Glomerular endothelial cell (primary cell): ENCODE measurements at places on chromosomes 6 and 20. TPM values are rescaled to one million over a fixed set of nuclear protein-coding genes. Genes with fewer than 3 reads are reported as not detected.

GRCh38 chr6:157613011-157613522, 210.0 kb upstream of the SNX9 start:
- peak; percentile 58 for DNase-seq

GRCh38 chr6:153392156-153392555, 261.1 kb upstream of the RGS17 start:
- no peak for DNase-seq

GRCh38 chr6:120945905-120946594, 388.2 kb downstream of the TBC1D32 start:
- DNase-seq, result no peak

The NKAPL gene
- total RNA-seq, result 0.99 and 2.8 TPM in 2 replicates

DNA sequence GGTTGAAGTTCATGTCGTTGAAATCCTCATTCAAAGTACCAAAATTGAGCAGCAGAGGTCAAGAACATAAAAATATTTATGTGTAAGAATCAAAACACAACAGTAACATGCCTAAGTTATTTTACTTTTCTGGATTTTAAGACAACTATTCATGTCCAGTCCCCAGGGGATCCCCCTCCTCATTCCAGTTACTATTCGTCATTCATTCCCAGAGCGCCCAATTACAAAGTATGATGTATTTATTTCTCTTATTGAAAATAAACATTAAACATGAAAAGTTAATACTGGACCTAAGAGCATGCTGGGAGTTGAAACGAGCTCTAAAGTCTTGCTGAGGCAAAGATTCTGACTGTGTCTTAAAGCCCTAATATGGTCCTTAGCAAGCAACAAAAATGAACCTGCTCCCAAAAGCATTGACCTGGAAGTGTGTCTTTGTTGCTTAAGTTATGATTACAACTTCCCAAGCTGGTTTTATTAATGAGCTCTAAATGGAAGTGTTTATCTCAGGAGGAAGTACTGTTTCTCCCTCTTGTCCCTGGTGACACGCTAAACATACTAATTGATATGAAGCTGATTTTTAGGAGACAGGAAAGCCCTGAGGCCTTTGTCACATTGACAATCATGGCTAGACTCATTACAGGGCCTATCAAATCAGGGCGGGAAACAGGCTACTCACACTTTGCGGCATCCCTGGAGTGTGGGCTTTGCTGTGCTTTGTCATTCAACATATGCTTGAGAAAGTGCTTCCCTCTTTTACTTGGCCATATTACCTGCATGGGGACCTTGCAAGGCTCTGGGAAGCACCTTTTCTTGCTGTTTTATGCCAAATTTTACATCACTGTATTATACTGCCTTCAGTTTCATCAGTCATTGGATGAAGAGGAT, 192.2 kb upstream of the DTNBP1 start:
- DNase-seq, result no peak

DNA sequence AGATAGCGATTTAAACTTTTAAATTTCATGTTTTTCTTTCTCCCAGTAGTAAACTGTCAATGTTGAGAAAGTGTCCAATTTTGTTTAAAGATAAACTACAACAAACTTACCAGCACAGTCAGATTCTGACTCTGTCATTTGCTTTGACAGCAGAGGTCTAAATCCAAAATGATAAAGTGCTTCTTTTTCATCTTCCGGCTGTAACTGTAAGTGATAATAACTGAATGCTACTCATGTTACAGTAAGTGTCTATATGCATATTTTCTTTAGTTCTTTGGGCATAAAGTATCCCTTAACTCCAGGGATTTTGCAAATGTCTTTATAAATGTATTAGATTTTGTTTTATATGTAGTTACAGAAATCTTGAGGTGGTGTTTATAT, 610.4 kb downstream of the RFPL4B start:
- no peak for DNase-seq

DNA sequence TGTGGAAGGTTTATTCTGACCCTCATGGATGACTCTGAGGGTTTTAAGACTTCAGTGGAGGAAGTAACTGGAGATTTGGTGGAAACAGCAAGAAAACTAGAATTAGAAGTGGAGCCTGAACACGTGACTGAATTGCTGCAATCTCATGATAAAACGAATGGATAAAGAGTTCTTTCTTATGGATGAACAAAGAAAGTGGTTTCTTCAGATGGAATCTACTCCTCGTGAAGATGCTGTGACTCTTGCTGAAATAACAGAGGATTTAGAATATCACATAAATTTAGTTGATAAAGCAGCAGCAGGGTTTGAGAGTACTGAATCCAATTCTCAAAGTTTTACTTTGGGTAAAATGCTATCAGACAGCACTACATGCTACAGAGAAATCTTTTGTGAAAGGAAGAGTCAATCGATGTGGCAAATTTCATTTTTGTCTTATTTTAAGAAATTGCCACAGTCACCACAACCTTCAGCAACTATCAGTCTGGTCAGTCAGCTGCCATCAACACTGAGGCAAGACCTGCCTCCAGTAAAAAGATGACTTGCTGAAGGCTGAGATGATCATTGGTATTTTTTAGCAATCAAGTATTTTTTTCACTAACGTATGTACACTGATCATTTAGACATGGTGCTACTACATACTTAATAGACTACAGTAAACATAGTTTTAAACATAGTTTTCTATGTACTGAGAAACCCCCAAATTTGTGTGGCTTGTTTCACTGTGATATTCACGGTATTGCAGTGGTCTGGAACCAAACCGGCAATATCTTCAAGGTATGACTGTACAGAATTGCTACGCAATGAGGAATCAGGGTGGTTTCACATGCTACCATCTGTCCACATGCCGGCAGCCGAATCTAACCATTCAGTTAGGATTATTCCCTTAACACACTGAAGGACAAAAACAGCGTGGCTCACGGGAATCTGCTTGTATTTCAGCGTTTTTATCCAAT, 149.0 kb downstream of the MYB start:
- DNase-seq, result no peak

The HSD17B8 gene
- 4.0 and 8.0 TPM in 2 replicates for total RNA-seq

The MAPK14 gene
- 32.5 and 46.1 TPM in 2 replicates for total RNA-seq

DNA sequence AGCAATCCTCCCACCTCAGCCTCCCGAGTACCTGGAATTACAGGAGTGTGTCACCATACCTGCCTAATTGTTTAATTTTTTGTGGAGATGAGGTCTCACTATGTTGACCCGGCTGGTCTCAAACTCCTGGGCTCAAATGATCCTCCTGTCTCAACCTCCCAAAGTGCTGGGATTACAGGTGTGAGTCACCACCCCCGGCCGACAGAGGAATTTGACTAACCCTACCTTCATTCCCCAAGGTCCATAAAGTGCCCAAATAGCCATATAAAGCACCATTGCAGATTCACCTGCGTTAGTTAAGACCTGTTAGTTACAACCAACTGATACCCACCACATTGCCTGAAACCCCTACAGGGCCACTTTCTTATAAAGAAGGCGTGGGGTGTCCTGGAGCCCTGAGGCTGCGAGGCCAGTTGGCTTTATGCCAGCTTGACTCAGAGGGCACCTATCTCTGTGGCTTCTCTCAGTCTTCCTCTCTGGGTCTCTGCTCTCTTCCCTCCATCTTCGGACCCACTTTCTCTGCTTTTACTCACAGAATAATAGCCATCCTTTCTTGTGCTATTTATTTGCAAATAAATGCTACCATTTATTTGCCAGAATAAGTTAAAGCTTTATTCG, 65.6 kb downstream of the SLC2A10 start:
- DNase-seq, result no peak

The BMP7 gene
- total RNA-seq, result 3.6 TPM in 1 of 2 replicates, not detected in the other

- no peak for DNase-seq
Measured at GRCh38 chr20:43691928-43692524, 25.1 kb downstream of the MYBL2 start.

DNA sequence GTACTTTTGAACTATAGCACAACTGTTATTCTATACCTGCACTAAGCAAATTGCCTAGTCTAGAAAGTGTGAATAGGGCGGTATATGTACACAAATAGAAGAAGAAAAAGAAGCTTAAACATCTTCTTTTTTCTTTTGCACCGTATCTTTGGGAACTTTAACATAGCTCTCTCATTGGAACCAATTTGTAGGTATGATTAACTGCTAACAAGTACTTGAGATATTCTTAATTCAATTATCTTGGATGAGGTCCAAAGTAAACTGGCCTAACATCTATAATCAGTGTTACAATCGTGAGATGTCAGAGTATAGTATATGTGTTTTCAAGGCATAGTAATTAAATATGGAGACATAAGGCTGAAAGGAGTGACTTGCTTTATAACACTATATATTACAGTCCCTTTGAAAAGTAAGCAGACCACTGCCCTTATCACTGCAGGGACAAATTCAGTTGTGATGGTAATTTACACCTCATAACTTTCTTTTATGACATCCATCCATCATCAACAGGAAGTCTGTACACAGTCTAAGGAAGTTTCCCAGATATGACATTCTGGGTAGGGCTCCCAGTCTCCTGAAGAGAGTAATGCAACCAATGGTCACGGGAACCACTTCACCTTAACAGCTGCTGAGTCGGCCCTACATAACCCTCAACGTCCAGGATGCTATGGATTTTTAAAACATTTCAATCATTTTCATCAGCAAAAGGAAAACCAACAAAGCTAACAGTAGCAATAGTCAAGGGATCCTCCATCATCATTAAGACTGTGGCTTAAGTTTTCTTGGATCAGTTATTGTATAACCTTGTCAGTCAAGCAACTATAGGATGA, 37.6 kb downstream of the NKAIN2 start:
- no peak for DNase-seq

DNA sequence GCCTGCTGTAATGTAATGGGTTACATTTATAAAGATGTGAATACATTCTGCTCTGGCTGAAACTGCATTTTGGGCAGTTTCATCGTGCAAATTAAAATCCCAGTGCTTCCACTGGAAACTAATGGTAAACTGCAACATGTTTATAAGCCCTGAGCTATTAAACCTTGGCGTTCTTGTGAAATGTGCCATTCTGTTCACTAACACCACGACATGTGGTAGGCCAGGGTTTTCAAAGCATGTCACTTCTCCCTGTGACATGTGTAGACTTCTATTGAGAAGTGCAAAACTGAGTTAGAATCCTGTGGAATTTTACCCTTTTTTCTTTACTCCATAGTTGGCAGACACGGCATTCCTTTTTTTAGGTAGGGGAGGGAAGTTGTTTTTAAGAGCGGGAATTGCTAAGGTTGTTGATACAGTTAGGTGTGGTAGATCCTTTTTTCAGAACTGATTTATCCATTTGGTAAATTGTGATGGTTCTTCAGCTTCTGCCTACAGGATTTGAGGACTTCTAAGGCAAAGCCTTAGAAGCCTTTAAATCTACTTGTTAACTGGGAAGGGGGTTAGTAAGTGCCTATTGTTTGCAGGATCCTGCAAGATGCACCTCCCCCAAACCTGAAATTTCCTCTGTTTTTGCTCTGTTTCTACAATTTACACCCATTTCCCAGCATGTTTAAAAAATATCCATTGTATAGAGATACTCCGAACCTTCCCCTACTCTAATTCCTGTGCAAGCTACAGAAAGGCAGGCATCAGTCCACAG, 4.2 kb downstream of the SASH1 start:
- no peak for DNase-seq

The KAT14 gene
- 8.9 and 13.0 TPM in 2 replicates for total RNA-seq

- no peak for DNase-seq
Measured at GRCh38 chr20:48342822-48343513, 484.8 kb downstream of the PREX1 start.

GRCh38 chr6:101126501-101126900, 245.4 kb upstream of the ASCC3 start:
- no peak for DNase-seq

- no peak for DNase-seq
Measured at GRCh38 chr6:163543321-163543720, 128.8 kb downstream of the QKI start.

DNA sequence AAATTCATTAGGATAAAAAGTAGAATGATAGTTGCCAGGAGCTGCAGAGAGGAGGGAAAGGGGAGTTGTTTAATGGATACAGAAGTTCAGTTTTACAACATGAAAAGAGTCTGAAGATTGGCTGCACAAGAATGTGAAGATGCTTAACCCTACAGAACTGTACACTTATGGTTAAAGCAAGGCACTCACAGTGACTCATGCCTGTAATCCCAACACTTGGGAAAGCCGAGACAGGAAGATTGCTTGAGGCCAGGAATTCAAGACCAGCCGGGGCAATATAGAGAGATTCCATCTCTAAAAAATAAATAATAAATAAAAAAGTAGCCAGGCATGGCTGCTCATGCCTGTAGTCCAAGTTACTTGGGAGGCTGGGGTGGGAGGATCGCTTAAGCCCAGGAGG, 174.0 kb downstream of the TASP1 start:
- no peak for DNase-seq

- no peak for DNase-seq
Measured at GRCh38 chr6:141290941-141291721, 841.6 kb upstream of the GJE1 start.

GRCh38 chr20:31653561-31653960, 15.8 kb downstream of the COX4I2 start:
- DNase-seq, result no peak

The QKI gene
- total RNA-seq, result 180 and 224 TPM in 2 replicates

DNA sequence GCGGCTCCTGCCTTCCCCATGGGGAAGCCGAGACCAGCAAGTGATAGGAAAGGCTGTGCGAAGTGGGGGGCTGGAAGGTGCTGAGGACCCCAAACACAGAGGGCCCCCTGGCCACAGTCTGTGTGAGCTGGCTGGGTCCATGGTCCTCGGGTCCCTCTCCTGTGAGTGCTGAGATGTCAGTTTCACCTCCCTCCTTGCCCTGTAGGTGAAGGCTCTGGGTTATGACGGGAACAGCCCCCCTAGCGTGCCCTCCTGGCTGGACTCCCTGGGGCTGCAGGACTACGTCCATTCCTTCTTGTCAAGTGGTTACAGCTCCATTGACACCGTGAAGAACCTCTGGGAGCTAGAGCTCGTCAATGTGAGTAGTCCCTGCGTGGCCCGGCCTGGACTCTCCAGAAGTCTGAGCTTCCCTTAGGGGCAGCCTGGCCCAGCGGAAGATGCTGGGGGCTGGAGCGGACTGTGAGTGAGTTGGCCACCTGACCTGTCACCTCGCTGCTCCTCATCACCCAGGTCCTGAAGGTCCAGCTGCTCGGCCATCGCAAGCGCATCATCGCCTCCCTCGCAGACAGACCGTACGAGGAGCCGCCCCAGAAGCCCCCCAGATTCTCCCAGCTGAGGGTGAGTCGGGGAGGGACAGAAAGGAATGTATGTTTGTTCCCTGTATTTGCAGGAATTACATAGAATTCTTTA, 61.7 kb downstream of the TCP11 start:
- no peak for DNase-seq

DNA sequence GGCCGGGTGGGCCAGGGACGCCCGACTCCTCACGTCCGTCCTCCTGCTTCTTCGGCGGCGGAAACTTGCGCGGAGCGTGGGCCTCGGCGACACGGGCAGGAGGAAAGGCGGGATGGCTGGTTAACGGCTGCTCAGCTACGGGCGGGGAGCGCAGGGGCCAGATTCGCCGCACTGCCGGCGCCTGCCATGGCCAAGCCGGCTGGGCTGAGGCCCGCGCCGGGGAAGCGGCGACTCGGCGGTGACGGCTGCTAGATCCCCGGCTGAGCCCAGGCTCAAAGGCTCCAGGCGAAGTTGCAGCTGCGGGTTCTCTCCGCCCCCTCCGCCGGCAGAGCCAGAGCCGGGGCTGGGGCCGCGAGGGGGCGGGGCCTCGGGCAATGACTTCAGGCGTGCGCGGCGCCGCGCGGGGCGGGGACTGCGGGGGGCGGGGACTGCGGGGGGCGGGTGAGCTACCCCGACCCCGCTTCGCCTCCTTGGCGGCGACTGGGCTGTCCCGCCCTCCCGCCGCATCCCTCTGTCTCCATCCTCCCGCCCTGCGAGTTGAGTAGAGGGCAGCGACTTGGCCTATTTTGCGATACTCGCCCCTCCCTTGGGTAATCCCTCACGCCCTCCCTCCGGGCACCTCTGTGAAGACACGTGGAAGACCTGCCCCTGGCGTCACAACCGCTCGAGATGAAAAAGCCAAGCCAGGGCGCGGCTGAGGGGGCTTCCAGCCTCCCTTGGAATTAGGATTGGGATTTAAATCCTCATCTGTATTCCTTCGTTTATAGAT, at the start of gene CEP85L:
Gene CEP85L (minus strand): TSS at position 310 of the 769 bp plus-strand sequence. CDS start 322 bp downstream, outside the sequence.
- DNase-seq, result no peak

The PAK5 gene
- not detected in 2 replicates for total RNA-seq
